AG10803 (cell line): ENCODE measurements at places on chromosomes 16 and 17.

DNA sequence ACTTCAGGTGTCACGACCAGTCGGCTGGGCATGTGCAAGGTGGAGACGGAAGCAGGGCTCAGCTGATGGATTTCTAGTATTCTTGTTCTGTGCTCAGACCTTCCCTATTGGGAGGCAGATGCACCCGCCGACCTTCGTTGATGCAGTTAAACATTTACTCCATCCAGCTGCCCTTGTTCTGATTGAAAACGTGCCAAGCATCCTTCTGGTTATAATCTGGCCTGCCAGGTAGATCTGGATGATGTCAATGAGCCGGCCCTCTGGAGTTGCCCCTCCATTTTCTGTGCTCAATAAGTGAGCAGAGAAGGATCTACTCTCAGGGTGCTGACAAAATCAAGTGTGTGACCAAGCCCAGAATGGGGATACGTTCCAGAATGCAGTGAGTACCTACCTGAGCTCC, 38.3 kb downstream of the CCDC182 start:
- DNase-seq, result no peak

GRCh38 chr16:86975445-86975844, 341.7 kb downstream of the C16orf95 start:
- peak; percentile 49 for DNase-seq

- DNase-seq, result no peak
Measured at GRCh38 chr17:78252111-78252634, 20.7 kb downstream of the TMEM235 start.

DNA sequence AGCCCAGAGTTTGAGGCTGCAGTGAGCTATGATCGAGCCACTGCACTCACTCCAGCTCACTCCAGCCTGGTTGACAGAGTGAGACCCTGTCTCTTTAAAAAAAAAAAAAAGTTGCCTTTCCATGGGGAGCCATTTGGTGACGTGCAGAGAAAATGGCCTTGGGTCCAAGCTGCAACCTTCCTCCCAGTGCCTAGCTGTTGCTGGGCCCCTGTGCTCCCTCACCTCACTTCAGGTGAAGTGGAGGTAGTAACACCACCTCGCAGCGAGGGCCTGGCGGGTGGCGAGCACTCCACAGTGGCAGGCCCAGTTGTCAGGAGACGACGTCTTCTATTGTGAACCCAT, 17.4 kb downstream of the SYT17 start:
- DNase-seq, result no peak

- DNase-seq, result no peak
Measured at GRCh38 chr16:85332175-85332574, 219.9 kb upstream of the CIBAR2 start.

DNA sequence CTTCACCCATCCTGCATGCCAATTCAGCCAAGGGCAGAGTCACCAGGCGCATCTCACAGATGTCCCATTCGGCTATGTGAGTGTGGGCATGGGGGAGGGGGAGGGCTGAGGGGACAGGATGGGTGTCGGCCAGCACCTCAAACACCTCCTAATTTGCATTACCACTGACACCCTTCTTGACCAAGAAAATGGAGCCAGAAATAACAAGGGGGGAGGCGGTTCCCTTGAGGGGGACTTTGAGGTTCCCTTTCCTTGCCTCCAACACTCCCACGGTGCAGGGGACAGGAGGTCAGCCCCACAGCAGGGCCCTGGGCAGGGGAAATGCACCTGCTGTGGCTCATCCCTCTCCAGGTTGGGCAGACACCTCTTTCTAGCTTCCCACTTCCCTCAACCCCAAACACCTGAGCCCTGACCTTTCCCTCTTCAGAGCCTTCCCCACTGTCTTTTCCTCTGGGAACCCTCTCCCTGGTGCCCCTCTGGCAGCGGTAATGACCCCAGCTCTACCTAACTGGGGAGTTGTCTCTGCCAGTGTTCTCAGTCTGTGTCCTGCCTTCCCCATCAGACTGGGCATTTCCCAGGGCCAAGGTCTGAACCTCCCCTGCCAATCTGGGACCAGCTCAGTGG, 18.2 kb upstream of the TBX21 start:
- no peak for DNase-seq

GRCh38 chr16:84278968-84279367, 15.7 kb upstream of the WFDC1 start:
- DNase-seq, result no peak

- DNase-seq, result no peak
Measured at GRCh38 chr16:22373662-22374310, 633 bp downstream of the CDR2 start.

- peak; percentile 93 for DNase-seq
Measured at GRCh38 chr17:71438631-71439146, 682.1 kb upstream of the SOX9 start.

- DNase-seq, result no peak
Measured at GRCh38 chr17:7260651-7261378, 1.5 kb downstream of the CLDN7 start.

DNA sequence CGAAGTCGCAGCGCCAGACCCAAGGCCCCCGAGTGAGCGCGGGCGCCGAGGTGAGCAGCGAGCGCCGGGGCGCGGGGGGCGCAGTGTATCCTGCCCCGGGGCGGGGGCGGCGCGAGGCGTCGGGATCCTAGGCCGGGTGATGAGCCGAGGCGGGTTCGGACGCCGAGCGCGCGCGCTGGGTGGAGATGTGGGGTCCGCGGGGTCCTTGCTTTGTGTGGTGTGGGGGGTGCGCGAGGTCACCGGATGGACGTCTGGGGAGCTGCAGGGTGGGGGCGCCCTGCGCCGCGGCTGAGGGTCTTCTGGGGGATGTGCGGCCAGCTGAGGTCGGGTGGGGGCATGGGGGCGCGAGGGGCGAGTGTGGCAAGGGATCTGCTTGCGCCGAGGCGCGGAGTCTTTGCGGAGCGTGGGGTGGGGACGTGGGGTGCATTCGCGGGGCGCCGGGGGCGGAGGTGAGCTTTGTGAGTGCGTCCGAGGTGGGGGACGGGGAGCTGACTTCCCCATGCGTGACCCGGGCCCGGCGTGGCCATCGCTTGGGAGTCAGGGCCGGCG, 560 bp downstream of the RAI1 start:
- DNase-seq, result no peak

GRCh38 chr16:13919330-13919682, 648 bp upstream of the ERCC4 start:
- peak; percentile 35 for DNase-seq

- no peak for DNase-seq
Measured at GRCh38 chr16:81029930-81030604, 5.6 kb upstream of the ATMIN start.

DNA sequence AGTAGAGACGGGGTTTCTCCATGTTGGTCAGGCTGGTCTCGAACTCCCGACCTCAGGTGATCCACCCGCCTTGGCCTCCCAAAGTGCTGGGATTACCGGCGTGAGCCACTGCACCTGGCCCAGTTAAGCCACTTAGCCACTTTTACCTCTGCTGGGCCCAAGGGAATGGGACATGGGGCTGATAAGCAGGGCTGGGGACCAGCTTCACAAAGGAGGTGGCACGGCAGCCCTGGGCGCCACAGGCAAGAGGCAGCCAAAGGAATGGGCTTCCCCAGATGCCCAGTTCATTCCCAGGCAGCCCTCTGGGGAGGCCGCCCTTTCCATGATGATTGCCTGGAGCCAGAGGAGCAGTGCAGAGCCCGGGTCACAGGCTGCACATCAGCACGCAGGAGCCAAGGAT, 5.0 kb upstream of the CYB561 start:
- no peak for DNase-seq

GRCh38 chr16:80619824-80620223, 79.0 kb downstream of the DYNLRB2 start:
- no peak for DNase-seq

GRCh38 chr17:75914643-75915267, 10.1 kb upstream of the MRPL38 start:
- no peak for DNase-seq

- DNase-seq, result no peak
Measured at GRCh38 chr17:49832840-49833599, 14.8 kb downstream of the TAC4 start.

- DNase-seq, result no peak
Measured at GRCh38 chr17:12301551-12301950, 280.9 kb downstream of the MAP2K4 start.

GRCh38 chr16:60404401-60404800, 1631.8 kb downstream of the CDH8 start:
- no peak for DNase-seq

DNA sequence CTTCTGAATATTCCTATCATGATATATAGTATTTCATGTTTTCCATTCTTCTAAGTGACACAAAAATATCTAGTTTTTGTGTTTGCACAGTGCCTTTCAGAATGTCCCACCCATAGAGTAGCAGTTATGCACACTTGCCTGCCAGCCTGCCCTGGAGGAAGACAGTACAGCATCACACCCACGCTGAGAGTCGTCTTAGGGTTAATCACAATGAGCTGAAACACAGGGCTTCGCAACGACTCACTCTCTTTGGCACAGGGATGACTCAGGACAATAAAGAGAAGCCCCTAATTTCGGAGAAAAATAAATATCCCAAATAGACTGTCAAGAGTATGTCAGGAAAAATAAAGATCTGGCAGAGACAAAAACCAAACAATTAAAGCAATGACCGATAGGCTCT, 11.6 kb upstream of the NDUFAB1 start:
- no peak for DNase-seq

GRCh38 chr17:47704116-47704515, 10.2 kb downstream of the TBKBP1 start:
- no peak for DNase-seq

DNA sequence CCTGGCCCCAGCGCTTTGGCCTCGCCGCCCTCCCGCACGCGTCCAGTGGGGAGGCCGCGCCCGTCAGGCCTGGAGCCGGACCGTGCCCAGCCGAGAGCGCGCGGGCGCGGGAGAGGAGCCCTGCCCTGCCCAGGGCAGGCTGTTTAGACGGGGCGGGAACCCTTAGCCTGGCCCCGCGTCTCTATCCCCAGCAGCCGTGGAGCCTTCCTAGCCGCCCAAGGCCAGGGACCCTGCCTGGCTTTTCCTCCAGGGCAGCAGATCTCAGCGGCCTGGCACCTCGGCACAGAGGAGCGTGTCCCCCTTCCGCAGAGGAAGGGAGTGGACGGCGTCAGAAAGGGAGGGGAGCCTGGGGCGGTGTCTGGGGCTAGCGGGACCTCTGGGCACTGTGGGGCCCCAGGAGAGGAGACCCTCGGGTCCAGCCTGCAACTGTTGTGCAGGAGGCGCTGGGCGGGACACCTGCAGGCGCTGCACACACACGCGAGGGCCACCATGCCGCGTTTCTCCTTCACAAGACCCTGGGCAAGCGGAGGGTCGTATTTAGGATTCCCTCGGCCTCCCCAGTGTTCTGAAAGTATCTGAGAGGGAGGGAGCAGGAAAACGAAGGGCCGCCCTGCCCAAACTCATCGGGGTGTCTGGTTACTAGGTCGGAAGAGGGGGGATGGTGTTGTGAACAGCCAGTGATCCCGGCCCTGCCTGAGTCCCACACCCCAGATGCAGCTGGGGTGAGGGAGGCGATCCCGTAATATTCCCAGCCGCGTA, 2.3 kb upstream of the NPTX1 start:
- DNase-seq, result no peak

- DNase-seq, result no peak
Measured at GRCh38 chr16:1442697-1443096, 1.7 kb downstream of the CCDC154 start.

- DNase-seq, result peak; percentile 88
Measured at GRCh38 chr17:43723697-43724359, 34.8 kb downstream of the SOST start.

DNA sequence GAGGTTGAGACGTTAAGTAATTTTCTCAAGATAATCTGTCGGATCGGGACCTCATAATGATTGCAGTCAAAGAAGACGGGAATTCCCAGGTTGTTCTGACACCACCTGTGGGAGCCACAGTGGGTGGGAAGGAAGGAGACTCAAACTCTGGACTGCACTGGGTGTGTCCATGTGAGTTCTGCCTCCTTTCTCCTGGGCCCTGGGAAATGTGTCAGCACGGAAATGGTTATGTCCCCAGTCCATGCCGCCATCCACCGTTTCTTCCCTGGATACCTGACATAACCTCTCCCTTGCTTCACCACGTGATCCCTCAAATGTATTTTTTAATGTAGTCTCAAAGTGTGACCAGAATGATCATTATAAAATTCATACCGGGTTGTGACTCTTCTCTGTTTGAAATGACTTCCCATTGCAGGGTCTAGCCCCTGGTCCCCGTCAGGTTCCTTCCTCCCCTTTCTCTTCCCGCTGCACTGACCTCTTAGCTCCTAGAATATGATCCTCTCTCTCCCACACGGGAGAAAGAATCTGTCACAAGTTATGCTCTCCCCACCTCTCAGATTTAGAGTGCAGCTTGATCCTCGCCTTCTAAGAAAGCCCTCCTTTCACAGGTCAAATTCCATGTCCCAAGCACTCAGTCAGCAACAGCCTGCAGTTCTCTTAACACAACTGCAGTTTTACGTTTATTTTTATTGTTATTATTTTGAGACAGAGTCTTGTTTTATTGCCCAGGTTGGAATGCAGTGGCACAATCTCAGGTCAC, 820.0 kb upstream of the EEF2KMT start:
- DNase-seq, result no peak

- no peak for DNase-seq
Measured at GRCh38 chr16:89150090-89150835, 21.3 kb upstream of the CDH15 start.

DNA sequence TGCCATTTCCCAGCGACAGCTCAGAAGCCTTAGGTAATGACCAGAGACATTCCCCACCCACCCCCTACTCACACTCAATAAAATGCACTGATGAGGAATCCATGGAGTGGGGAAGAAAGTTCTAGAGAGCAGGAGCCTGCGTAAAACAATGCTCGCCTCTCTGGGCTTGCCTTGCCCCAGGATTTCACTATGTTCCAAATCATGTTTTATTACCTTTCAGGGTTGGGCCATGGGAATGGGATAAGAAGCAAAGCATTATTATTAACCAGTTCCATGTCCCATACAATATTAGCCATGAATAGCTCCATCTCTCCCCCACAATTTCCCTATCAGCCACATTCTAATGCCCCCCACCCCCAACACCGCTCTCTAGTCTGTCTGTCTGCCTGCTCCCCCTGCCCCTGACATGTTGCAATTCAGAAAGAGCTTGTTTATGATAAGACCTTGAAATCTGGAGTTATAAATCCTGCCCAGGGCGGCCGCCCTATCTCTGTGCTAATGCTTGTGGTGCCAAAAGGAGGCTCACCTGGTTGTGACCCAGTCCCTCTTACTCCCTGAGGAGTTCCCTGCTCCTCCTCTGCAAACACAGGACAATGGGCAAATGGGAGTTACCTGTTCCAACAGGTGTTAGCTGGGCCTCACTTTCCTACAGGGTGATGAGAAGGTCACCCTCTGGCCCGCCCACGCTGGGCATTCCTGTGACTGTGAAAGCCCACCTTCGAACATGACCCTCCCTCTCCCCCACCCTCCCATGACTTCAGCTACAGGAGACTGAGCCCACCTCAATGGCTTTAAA, 28.0 kb upstream of the DDX52 start:
- no peak for DNase-seq

GRCh38 chr17:28718333-28719020, 809 bp upstream of the RAB34 start:
- DNase-seq, result peak; percentile 18

DNA sequence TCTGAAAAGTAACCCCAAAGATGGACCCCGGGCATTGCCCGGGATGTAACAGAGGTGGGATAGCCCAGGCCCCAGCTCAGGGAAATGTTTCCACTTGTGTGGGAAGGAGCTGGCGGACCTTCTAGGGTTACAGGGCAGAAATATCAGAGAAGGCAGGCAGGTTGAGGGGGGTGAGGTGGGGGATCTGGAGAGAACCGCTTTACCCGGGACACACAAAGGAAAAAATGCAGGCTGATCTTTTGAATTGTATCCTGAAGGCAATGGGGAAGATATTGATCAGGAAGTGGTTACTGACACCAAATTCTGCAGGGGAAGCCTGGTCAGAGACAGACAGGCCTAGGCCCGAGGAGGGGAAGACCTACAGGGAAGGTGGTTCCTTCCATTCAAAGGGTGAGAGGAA, 3.5 kb downstream of the SLC47A1 start:
- DNase-seq, result no peak

GRCh38 chr17:59073972-59074371, 32.7 kb downstream of the TRIM37 start:
- no peak for DNase-seq
